Sciatic nerve (tissue), 2 donors: ENCODE measurements at places on chromosomes 7 and 10.

DNA sequence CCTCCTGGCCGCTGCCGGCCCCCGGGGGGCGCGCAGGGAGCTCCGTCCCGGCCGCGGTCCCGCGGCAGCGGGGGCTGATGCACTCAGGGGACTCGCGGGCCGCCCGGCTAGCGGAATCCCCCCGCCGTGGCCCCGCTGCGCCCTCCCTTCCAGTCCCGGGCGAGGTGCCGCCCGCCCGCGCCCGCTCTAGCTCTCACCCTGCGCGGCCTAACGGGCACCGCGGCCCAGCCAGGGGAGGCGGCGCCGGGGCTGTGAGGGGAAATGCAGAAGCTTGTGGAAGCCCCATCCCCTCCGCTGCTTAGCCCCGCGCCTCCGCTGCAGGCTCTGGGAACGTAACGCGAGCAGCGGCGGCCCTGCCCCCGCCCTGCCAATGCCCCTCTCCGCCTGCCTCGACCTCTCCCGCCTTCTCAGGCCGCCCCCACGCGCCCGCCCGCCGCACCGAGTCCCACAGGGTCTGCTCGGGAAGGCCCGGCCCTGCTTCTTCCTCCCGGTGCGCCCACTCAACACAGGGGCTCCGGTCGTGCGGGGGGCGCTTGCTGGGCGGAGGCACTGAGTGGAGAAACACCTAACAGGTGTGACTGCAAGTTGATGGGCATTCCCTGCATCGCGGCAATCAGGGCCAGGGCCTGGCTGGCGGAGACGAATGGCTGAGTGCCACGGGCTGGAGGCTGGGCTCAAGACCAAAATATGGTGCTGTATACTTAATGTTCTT lies 384 bp upstream of the TMEM229A start:
- peak; percentile 56 for DNase-seq

GRCh38 chr7:155412416-155413253 lies 45.3 kb upstream of the EN2 start:
- no peak for DNase-seq

- DNase-seq, result no peak
These were observed 196.7 kb downstream of the IPMK start for GRCh38 chr10:58070956-58071355.

GRCh38 chr10:42836771-42837468 lies 54.3 kb downstream of the BMS1 start:
- DNase-seq, result no peak

DNA sequence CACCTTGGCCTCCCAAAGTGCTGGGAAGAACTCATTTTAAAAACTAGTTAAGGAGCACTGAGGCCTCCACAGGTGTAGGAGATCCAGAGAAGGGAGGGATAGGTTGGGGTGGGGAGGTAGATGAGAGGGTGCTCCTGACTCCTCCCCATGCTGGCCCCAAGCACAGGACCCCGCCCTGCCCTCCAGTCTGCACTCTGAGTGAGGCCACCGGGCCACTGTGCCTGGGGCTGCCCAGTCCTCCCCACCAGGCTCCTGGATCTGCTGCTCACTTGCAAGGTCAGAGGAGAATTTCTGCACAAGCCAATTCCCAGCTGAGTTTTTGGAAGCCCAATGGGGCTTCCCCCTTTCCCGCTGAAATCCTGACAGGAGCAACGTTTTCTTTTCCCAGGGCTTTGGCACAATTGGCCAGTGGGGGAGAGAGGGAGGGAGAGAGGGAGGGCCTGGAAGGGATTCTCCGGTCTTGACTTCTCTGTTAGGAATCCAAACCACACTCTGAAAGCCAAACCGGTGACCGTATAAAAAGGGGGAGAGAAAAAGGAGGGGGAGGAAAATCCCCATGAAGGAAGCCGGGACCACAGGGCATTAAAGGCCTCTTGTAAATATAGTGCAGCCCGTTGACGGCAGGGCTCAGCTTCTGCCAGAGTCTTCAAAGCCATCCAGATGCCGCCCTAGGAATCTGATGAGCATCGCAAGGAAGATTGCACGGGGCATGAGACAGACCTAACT lies 116.2 kb downstream of the SH3PXD2A start:
- no peak for DNase-seq

DNA sequence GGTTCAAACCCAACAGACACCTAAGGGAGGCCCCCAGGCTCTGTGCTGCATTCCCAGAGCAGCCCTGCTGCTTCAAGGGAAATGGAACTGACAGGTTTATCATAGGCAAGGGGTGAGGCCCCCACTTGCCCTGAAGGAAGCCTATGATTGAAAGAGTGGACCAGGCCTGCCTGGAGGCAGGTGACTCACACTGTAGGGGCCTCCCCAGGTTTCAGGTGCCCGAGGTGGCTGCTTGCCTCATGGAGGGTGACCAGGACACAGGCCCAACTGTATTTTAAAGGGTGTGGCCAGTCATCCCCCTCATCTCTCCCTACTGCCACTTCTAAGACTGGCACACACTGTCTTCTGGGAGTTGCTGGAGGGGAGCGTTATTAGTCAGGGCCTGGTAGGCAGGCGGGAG lies 85.4 kb downstream of the ATXN7L1 start:
- no peak for DNase-seq

DNA sequence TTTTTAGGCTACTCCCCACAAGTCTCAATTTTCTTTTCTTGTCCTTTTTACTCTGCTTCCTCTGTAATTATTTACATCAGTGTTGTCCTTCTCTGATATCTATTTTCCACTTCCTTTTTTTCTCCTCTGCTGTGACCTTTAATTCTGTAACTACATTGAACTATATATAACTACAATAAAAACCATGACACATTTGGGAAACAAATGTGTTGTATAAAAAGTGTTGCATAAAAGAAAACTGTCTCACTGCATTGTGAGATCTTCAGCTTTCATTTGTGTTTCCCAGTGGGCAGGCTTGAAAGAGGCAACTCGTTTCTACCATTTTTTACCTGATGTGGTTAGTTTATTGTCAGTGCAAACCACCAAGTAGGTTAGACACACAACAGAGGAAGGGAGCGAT lies 483.9 kb upstream of the NRP1 start:
- no peak for DNase-seq

DNA sequence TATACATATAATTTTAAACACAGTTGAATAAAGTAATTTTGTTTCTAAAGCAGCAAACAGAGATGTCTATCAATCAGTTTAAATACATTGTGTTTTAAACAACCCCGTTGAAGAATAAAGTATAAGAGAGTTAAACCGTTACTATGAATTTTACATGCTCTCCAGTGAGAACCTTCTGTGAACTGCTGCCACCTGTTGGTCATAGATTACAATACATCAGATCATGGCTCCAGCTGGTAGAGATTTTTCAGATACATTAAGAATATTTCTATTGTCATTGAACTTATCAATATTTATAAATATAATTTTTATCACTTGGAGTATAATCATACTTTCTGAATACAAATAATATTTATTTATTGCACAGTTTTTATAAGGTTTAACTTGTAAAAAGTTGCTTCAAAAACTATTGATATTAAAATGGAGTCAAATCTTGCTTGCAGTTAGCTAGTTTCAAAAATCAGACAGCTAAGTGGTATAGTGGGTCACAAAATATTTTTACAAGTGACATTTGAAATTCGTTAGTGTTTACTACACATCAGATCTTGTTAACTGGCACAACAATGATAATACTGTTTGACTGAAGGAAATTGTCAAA lies 561.2 kb upstream of the PHF14 start:
- DNase-seq, result no peak

GRCh38 chr7:22895828-22896165 lies 73.1 kb upstream of the TOMM7 start:
- DNase-seq, result no peak

GRCh38 chr7:33357846-33358245 lies 228.5 kb downstream of the BBS9 start:
- DNase-seq, result no peak

DNA sequence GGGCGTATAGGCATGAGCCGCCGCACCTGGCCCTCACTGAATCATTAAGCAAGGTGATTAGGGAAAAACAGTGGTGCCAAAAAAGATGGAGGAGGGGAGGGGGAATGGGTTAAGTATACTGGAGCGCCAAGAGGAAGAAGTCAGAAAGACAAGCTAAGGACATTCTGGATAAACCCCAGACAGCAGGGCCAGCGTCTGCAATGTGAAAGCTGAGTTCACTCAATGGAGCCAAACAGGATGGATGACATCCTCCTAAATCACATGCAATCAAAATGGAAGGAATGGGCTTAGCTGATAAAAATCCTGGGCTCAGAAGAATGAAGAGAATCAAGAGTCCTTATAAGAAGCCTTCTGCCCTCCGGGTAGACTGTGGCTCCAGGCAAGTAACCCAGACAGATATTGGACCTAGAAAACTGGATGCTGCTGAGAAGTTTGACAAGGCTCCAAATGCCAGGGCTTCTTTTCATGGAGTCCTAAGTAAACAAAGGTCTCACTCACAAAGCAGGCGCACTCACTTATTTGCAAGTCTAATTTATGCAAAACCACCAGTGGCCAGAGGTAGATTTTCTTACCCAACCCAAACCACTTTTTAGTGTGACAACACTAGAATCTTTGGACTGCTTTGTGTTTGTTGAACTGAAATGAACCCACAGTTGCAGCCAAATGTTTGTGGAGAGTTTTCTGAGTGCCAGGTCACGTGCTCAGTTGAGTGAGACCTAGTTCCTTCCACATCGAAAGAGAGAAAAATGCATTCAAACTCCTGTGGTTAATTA lies 519.1 kb upstream of the AUTS2 start:
- peak; percentile 63 for DNase-seq

GRCh38 chr7:144001543-144001942 lies 1.4 kb downstream of the OR6B1 start:
- DNase-seq, result no peak

- no peak for DNase-seq
These were observed 444.0 kb upstream of the ZMIZ1 start for GRCh38 chr10:78624791-78625190.

- DNase-seq, result no peak
These were observed 153.2 kb downstream of the BTAF1 start for GRCh38 chr10:92076722-92077121.

GRCh38 chr10:127168261-127168660 lies 28.1 kb downstream of the INSYN2A start:
- no peak for DNase-seq

- peak; percentile 63 for DNase-seq
These were observed 669 bp downstream of the PI4K2A start for GRCh38 chr10:97640868-97641811.

DNA sequence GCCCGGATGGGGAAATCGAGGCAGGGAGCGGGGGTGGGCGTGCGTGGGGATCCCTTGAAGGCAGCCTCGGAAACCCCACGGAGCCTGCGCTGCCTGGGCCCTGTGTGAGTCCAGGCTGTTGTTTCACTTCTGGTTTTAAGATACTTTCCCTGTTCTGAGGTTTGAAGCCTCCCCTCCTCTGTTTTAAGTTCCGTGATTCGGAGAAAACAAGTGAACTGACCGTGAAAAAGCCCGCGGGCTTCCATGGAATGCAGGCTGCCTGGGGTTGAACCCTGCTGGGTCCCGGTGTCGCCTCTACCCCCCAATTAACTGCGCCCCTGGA lies 401 bp downstream of the LRRC27 start:
- DNase-seq, result no peak

DNA sequence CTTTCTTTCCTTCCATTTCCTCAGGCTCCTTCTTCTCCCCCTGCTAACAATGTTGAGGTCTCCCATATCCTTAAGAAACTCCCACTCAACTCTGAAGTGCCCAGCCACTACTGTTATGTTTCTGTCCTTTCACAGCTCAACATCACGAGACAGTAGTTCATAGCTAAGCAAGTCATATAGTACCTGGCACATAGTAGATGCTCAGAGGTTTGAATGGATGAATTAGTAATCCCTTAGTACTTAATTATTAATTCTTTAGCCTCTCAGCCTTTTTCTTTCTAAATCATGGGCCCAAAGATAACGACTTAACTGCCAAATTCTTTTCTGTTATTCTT lies 22.6 kb downstream of the CSGALNACT2 start:
- no peak for DNase-seq

DNA sequence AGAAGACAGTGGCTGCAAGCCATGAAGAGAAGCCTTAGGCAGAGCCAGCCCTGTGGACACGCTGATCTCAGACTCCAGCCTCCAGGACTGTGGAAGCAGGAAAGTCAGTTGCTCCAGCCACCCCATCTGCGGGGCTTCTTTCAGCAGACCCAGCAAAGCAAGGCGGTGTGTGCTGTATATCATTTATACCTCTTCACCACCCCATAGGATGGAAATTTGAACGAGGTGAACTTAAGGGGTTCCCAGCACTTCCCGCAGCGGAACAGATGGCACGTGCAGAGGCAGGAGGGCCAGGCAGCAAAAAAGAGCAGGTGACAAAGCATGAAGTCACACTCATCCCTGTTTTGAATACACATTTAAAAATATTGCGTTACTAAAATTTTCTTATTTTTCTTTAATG lies 159.4 kb downstream of the ADARB2 start:
- DNase-seq, result no peak

- DNase-seq, result no peak
These were observed 10.0 kb downstream of the ERLIN1 start for GRCh38 chr10:100175875-100176274.

DNA sequence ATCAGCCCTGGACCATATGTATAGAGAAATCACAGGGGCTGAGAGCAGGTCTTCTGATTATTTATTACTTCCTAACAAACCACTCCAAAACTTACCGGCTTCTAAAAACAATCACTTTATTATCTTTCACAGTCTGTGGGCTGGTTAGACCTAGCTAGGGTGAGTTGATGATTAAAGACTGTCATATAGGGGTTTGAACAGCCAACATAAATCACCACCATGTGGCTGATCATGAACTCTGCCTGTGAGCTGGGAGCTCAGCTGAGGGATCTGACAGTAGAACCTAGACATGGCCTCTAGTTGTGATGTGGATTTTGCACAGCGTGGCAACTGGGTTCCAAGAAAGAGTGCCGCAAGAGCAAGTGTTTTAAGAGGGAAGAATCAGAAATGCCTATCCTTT lies 305.4 kb downstream of the CSTF2T start:
- DNase-seq, result no peak

DNA sequence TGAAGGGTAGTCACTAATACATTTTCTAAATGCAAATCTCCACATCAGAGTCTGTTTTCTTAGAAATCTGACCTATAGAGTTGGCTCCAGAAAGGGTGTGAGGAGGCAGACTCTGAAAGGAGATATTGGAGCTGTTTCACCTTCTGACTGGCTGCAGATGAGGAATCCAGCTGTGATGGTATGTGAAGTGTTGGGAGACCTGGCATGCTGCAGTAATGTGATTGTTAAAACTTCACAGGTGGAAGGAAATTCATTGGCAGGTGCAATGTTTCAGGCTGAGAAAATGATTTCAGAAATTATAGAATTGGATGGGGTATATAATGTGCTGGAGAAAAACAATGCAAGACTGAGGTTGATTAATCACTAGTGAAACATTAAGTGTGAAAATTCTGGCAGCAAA lies 1134.0 kb upstream of the LRRN3 start:
- DNase-seq, result no peak

- DNase-seq, result no peak
These were observed 4.7 kb downstream of the HOXA1 start for GRCh38 chr7:27091105-27091504.

DNA sequence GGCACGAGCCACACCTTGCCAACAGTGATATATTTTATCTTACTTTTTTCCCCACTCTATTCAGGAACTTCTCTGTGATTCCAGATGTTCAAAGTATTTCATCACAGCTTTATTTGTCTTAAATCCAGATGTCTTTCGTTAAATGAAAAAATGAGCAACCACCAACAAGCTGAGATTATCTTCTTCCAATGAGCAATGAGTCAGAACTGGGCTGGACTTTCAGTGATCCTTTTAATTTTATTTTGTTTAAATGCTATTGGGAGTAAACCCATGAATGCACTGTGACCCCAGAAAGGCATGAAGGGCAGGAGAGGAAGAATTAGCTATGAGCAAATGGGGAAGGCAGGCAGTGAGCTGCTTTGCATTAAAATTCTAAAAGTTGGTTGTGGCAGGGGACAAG lies 77.6 kb upstream of the IMMP2L start:
- DNase-seq, result no peak

- DNase-seq, result peak; percentile 81
These were observed 516.4 kb upstream of the ZMIZ1 start for GRCh38 chr10:78552261-78552811.
